ENCODE measurements at places on chromosomes 2 and 18.

DNA sequence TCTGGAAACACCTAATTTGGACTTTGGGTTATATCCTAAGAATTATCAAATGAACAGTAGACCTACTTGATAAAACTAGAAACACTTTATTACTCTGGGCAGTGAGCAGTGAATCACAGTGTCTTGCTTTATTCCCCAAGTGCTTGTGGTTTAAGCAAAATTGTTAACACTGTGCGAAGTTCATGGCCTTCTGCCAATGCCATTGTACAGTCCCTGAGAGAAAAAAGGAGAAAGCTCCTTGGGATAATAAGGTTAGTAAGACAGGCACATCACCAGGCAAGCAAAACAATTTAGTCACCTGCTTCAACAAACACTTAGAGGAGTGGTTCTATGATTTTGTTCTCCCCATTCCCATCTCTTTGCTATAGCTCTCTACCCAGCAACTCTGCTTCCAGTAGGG lies 39.8 kb downstream of the ADCYAP1 start:
- DNase-seq, result no peak

- DNase-seq, result no peak
Measured at GRCh38 chr2:235500761-235501672, 7.2 kb downstream of the AGAP1 start.

- no peak for DNase-seq
Measured at GRCh38 chr2:28378679-28379584, 13.7 kb upstream of the FOSL2 start.

DNA sequence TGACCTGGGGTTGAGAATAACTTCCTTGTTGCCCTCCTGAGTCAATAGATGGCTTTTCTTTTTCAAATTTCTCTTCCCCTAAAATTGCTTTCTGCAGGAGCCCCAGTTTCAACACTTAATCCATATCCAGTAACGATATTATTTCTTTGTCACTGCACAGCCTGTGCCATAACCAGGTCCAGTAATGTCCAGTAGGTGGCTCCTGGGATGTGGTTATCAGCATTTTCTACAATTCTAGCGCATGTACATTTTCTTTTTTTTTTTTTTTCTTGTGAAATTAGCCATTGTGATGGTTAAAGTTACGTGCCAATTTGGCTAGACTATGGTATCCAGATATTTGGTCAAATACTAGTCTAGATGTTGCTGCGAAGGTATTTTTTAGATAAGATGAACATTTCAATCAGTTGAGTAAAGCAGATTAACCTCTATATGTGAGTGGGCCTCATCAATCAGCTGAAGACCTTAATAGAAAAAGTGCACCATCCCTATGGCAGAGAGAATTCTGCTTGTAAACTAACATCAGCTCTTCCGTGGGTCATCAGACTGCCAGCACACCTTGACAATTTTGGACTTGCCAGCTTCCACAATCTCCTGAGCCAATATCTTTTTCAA lies 72.9 kb upstream of the SCG2 start:
- DNase-seq, result no peak

GRCh38 chr2:1502891-1503304 lies 89.6 kb downstream of the TPO start:
- DNase-seq, result no peak

Data from activated T-helper 1 cell treated with anti-CD3 and anti-CD28 coated beads, Interleukin-2, amount 50 U/mL, for 16 hours (primary cell).